ENCODE measurements at places on chromosomes 4 and X. TPM values are rescaled to one million over a fixed set of nuclear protein-coding genes. Genes with fewer than 3 reads are reported as not detected.

DNA sequence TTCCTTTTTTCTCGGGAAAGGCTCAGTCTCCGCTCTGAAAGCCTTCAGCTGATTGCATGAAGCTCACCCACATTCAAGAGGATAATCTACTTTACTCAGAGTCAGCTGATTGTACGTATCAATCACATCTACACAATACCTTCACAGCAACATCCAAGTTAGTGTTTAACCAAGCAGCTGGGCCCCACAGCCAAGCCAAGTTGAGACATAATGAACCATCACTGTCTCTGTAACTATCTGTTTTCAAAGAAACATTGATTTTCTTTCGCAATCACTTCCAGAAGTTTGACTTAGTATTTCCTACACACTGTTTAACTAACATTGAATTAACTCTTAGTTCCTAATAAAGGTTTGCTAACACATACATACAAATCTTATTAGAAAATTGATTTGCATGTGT, 40.3 kb downstream of the RWDD4 start:
- no peak for DNase-seq

RAB40AL gene
- not detected for polyA plus RNA-seq

XAGE2 gene
- not detected for polyA plus RNA-seq

DNA sequence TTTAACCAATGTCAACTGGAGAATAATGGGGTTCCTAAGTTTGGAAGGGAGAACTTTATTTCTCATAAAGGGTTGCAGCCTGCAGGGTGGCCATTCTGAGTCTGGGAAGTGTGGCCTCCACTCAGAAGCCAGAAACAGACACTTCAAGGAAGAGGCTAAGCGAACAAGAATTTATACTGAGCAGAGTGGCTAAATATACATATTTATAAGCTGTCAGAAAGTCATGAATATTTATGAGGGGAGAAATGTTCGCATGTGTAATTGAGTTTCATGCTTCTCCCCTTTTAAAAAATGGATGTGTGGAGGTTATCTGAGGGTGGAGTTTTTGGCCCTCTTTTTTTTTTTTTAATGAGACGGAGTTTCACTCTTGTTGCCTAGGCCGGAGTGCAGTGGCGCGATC, 78.1 kb upstream of the PLAC8 start:
- no peak for DNase-seq

CTAG1B gene
- polyA plus RNA-seq = not detected

CYSLTR1 gene
- 19.7 TPM for polyA plus RNA-seq

GRCh38 chr4:95129821-95130311, 372.1 kb downstream of the BMPR1B start:
- no peak for DNase-seq
